ENCODE measurements at places on chromosomes 2 and 18.

GRCh38 chr2:149084924-149085795 lies 46.7 kb downstream of the LYPD6B start:
- DNase-seq, result no peak

DNA sequence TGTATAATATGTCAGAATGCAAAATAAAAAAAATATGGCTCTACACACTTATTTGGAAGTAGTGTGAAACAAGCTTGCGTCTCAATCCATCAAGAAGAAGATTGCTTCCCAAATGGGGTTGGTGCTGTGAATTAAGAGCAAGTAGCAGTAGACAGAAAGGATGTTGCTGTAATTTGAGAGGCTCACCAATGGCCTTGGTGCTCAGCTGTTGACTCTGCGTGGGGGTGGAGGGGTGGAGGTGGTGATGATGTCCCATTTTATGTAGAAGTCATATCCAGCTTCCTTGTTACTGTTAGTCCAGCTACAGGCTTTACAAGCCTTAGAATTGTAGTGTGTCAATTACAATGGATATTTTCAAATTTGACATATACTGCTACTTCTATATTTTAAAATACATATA lies 223.4 kb upstream of the RND3 start:
- no peak for DNase-seq

GRCh38 chr18:3789525-3789924 lies 339.6 kb downstream of the TGIF1 start:
- no peak for DNase-seq

GRCh38 chr2:134240061-134240460 lies 13.8 kb upstream of the MGAT5 start:
- no peak for DNase-seq

- DNase-seq, result no peak
Measured at GRCh38 chr18:40642692-40643229, 1312.3 kb upstream of the PIK3C3 start.

DNA sequence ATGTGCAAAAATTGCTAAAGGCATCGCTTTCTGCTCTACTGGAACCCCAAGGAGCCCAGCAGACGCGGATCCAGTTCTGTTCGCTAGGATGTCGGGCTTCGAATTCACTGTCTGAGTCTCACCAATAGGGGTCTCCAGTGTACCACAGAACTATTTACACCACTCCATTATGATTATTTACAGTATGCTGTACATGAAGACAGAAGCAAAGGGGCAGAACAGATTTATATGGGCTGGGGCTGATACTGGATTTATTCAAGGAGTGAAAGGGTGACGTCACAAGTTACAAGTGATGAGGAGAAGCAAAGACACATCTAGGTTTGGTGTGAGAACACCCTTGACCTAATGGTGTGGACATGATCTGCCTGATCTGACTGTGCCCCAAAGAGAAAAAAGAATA lies 185.3 kb upstream of the ATP5MC3 start:
- DNase-seq, result no peak

- no peak for DNase-seq
Measured at GRCh38 chr2:21836261-21836660, 712.5 kb downstream of the TDRD15 start.

GRCh38 chr18:43113220-43113895 lies 2.1 kb downstream of the RIT2 start:
- DNase-seq, result no peak
